Stimulated activated CD4-positive, alpha-beta T cell treated with anti-CD3 and anti-CD28 coated beads, Interleukin-15, amount 100 ng/mL, for 1 hour (primary cell): ENCODE measurements at places on chromosomes 4 and X.
A peak's percentile ranks its signal among the peaks of the same experiment; 100 is the strongest.

DNA sequence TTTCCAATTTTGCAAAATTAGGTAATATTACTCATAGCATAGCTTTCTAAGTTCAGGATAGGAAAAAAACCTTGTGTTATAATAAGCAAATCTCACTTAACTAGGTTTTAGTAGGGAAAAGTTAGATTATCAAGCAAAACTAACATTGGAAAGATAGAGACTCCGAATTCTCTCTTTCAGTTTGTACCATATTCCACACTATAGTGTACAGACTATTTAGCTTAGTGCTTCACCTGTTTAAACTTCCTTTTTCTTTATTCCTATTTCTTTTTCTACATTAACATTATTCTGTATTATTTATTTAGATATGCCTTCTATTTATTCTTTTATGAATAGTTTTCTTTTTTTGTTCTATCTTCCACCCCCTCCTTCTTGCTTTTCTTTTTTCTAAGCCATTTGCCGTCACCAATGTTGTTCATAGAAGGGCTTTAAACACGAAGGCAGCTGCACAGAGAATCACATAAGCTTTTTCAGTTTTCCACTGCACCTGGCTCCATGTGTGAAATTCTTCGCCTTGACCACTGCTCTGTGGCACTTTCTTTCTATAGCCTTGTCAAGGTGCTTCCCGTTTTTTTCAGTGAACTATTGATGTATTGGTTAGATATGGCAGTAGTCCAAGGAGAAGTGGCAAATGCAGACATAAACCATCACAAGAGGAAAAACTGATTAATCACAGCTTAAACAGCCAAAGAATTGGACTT, 8.5 kb downstream of the PCDH10 start:
- no peak for DNase-seq

- no peak for DNase-seq
Observed at GRCh38 chr4:15250021-15250441, 177.8 kb upstream of the C1QTNF7 start.

DNA sequence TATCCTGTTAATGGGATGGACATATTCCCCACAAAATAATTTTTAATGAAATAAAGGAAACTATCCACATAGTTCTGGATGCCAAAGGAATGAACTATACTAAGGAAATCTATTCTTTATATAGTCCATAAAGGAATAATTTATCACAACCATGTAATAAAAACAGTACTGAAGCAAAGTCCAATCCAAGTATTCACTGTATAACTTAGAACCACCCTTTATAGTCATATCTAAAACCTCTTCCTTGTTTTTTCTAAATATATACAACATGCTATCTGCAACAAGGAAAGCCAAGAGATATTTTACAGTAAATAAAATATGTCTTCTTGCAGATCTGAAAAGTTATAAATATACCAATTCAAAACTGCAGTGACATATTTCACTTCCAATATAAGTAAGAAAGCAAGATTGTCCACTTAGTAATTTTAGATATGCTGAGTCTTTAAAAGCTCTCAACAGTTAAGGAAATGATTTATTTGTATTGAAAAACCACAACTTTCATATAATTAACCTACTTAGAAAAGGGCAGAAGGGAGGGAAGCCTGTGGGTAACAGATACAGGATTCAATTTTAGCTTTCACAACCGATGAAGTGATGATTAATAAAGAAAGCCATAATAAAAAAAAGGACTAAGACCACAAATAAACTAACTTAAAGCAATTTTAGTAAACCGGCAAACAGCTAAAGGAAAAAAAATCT, 8.0 kb downstream of the NR3C2 start:
- DNase-seq: no peak

DNA sequence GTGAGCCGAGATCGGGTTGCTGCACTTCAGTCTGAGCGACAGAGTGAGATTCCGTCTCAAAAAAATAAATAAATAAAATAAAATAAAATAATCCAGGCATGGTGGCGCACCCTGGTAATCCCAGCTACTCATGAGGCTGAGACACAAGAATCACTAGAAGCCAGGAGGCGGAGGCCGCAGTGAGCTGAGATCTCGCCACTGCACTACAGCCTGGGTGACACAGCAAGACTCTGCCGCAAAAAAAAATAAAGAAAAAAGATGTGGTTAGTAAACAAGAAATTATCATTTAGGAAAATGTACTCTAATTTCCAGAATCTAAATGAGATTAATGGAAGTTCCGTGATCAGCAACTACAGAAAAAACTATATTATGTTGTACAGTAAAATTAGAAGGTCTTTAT, 14.5 kb upstream of the LRBA start:
- DNase-seq: no peak

GRCh38 chr4:112312610-112313239, 15.6 kb downstream of the ALPK1 start:
- DNase-seq: no peak

- DNase-seq: no peak
Observed at GRCh38 chrX:115372152-115372551, 82.6 kb downstream of the LUZP4 start.

- no peak for DNase-seq
Observed at GRCh38 chrX:148574237-148574973, 74.0 kb downstream of the AFF2 start.

DNA sequence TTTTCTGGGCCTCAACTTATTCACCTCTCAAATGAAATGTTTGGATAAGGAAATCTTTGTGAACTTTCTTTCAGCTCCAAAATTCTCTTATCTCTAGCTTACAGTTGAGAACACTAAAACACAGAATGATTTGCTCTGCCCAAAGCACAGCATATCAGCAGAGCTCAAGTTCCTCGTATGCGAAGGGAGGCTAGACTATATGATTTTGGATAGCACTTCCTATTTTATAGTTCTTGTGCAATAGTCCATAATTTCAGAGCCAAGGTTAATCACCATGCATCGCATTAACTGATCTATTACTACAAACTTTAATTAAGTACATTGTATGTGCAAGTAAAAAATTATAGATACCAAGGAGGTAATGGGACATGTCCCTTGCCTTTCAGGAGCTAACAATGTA, 27.0 kb upstream of the KLHL13 start:
- no peak for DNase-seq

DNA sequence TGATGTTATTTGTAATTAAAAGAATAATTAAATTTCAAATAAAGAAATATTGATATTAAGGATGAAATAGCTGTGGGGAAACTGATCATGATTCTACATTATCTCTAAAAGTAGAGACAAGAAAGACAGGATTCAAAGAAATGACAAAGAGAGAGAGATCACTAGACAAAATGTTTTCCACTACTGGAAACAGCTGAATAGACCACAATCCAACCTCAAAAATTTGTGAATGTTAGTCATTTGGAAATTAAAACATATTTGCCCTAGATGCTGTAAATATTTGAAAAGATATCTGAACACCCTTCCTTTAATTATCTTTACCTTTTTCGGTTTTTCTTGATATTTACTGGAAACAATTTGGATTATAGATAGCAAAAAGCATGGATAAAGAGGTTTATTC, 414.9 kb downstream of the CENPC start:
- DNase-seq: no peak

- no peak for DNase-seq
Observed at GRCh38 chrX:79452881-79453280, 85.7 kb upstream of the ITM2A start.

GRCh38 chrX:96575011-96575410, 109.6 kb upstream of the DIAPH2 start:
- DNase-seq: no peak

GRCh38 chr4:158636619-158637018, 35.1 kb downstream of the C4orf46 start:
- no peak for DNase-seq

DNA sequence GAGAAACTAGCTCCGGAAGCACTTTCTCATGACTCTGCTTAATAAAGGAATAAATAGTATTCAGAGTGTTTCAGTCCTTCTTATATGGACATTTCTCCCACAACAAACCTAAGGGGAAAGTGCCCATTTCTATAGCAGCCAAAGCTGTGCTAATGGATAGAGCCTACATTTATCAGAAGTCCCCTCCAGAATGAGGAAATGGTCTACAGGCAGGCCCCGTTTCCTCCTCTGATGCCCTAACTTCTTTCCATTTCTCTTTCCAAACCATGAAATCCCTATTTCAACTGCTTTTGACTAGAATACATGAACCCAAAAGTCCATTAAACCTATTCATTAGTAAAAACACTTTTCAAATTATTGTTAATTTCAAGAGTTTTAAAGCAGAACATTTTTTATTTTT, 4.5 kb downstream of the ACSL1 start:
- DNase-seq: no peak

- no peak for DNase-seq
Observed at GRCh38 chr4:30870513-30870912, 150.3 kb downstream of the PCDH7 start.

GRCh38 chrX:104695593-104695992, 129.6 kb downstream of the IL1RAPL2 start:
- no peak for DNase-seq

- DNase-seq: no peak
Observed at GRCh38 chr4:183314336-183314735, 5.7 kb downstream of the CLDN22 start.

- no peak for DNase-seq
Observed at GRCh38 chr4:58515226-58515625, 1405.0 kb upstream of the IGFBP7 start.

DNA sequence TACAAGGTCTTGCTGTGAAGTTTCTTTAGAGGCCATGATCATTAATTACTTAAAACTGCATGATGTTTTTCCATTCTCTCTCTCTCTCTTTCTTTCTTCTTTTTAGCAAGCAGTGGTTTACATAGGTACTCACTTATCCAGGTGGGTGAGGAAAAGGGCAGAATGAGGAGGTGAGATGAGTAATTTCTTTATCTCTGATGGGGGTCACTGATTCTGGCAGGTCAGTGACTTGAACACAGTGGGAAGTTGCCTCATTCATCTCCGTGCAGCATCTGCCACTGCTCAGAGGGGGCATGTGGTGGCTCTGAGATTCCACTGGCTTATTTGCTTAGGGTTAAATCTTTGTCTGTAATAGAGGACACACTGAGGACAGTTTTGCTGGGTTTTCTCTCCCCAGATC, 62.6 kb downstream of the FAM114A1 start:
- no peak for DNase-seq

GRCh38 chr4:113905301-113905700, 74.1 kb downstream of the ARSJ start:
- DNase-seq: no peak

GRCh38 chrX:47264483-47265173, 31.8 kb downstream of the USP11 start:
- DNase-seq: no peak

- DNase-seq: no peak
Observed at GRCh38 chr4:147194114-147194513, 248.4 kb upstream of the TTC29 start.

DNA sequence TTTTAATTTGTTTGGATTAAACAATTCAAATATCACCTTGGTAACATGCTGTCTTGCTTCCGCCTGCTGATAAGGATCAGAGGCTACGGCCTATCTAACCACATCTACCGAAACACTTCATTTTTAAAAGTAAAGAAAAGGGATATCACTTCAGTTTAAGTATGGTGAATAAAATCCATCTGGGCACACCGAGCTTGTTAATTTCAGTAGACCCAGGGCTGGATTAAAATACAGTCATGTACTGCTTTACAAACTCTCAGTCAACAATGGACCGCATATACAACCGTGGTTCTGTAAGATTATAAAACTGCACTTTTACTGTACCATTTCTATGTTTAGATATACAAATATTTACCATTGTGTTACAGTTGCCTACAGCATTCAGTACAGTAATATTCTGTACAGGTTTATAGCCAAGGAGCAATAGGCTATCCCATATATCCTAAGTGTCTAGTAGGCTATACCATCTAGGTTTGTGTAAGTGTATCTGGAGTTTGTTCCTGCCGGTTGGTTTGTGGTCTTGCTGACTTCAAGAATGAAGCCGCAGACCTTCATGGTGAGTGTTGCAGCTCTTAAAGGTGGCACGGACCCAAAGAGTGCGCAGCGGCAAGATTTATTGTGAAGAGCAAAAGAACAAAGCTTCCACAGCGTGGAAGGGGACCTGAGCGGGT, 40.0 kb downstream of the SEPTIN11 start:
- peak; percentile 26 for DNase-seq

DNA sequence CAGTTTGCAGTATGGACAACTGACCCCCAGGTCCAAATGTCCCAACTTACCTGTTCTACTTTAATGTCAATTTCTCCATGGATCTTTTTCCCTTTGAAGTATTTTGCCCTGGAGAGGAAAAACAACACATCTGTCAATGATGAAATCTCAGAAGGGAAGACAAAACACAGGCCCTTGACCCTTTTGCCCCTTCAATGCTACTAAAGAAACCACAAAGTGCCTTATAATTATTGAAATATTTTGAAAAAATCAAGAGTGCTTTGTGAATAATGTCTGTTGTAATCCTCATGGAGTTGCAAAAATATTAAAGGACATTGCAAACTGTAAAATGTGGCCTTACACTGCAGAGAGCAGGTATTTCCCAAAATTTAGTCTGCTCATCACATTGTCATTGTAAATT, 12.6 kb downstream of the SYN1 start:
- no peak for DNase-seq

- DNase-seq: no peak
Observed at GRCh38 chr4:156019246-156019645, 65.6 kb upstream of the CTSO start.

DNA sequence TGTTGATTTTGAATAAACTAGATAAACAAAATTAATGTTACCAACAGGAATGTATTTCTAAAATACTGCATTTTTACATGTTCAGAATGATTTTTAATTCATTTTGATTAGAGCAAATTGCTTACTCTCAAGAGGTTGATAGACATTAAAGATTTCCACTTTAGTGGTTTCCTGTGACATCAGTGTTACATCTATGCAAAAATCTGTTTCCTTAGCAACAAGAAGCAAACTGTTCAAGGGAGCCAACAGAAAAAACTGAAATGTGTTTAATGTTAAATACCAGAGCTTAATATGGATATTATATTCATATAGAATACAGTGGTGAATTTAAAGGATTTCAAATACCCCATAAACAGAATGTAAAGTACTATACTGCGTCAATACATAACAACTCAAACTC, 277.8 kb downstream of the GABRG1 start:
- no peak for DNase-seq

DNA sequence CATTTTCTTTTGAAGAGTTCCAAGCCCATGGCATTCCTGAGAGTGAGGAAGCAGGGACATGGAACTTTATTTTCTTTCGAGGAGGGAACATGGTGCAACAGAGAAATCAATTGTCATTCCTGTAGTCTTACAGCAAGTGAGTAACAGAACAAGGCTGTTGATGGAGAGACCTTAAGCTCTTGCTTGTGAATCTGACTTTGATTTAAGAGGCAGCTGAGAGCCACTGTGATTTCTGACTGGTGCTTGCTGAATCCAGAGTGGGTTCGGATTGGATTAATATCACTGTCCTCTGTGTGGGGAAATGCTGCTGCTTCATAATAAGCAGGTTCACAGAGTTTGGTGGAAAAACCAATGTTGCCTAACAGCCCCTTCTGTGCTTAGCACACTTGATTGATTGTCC, 4.7 kb upstream of the ATP1B4 start:
- no peak for DNase-seq
